ENCODE measurements at places on chromosomes 12 and 14.

DNA sequence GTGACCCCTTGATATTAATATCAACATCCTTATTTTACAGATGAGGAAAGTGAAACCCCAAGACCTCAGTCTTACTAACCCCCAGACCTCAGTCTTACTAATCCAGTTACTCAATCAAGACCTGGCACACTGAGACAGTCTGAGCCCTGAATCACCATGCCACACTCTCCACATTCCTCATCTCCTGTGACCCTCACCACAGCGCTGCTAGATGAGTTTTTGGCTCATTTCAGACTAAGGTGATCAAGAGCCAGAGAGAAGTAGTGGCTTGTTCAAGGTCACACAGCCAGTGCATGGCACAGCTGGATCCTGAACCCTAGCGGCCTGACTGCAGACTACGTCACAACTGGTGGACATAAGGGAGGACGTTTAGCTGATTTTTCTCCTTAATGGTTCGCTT lies 579.2 kb downstream of the BCL11B start:
- DNase-seq: no peak

DNA sequence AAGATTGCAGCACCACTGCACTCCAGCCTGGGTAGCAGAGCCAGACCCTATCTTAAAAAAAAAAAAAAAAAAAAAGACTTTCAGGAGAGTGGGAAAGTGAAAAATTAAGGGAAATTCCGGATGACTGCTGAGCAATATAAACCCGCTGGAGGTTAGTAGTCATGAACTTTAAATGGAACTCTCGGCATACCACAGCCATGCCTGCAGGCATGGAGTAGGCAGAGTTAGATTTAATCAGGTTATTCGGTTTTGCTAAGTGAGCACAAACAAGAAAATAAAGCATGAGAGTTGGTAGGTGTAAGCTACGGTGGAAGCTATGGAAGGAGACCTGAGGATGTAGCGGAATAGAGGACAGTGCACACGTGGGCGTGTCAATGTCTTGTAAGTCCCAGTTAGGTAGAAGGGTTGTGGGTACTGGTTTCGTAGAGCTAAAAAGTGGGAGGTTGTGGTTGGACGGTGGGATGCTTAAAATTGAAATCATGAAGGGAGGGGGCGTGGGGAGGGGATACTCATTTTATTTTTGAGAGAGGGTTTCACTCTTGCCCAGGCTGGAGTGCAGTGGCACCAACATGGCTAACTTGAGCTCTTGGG lies 11.8 kb upstream of the TUBA1C start:
- no peak for DNase-seq

- DNase-seq: no peak
Measured at GRCh38 chr12:104566244-104566993, 109.7 kb downstream of the CHST11 start.

DNA sequence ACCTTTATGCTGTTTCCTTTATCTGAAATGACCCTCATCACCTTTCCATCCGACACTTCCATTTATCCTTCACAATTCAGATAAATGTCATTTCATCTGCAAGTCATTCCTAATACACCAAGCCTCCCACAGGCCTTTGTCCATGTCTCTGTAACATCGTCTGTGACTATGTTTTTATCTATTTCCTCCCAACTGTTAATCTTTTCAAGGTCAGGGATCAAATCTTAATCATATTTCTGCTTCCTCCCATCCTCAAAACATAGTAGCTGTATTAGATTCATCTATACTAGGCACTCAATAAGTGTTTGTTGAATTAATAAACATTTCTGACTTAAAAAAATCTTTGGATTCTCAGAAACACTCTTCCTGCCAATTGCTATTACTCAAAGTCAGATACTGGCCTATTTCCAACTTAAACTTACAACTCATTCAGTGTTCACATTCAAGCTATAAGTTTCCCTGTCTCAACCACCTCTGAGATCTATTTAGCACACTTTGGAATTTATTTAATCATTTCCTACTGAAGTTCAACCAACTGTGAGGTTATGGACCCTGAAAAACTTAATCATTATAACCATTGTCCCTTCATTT lies 100.2 kb upstream of the ALX1 start:
- DNase-seq: peak; percentile 1

DNA sequence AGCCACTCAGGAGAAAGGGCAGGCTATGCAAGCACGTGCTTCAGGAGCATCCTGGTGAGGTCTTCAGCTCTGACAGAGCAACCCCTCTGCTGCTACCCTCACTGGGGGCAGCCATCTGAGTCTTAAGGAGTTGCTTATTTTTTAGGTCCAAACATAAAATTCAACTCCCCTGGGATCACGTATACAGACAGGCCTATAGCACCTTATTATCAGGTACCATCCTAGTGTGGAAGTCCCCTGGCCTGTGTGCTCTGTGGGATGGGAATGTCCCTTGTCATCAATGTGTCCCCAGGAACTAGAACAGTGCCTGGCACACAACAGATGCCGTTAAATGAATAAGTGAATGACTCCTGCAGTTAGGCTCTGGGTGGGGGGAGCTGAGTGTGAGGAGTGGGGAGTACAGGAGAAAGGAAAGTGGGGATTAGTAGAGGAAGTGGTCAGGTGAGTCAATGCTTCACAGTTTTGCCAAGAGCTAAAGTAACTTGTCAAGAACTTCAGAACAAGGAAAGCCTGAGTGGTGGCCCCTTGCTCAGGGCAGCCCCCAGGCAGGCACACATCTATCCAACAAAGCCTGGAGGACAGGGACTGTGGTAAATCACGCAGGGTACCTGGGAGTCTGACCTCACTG lies 33.5 kb downstream of the DAD1 start:
- DNase-seq: no peak

DNA sequence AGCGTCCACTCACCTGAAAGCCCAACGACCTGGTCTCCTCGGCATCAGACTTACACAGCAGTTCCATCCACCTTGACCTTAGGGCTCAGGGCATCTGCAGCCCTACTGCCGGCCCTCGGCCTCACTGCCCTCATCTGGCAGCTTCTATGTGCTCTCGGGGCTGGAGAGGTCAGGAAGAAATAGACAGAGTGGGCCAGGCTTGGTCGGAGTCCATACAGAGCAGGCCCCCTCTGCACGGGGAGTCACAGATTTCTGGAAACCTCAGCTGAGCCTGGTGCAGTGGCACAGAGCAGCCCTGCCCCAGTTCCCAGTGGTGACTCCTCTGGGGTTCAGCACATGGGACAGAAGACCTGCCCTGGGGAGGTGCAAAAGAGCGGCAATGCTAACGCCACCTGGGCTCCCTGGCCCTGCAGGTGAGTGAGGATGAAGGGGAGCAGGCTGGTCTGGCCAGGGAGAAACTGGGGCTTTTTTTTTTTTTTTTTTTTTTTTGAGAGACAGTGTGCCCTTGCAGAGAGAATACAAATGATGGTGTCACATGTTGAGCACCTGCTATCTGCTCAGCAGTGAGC lies 190.1 kb upstream of the PRMT8 start:
- DNase-seq: no peak

DNA sequence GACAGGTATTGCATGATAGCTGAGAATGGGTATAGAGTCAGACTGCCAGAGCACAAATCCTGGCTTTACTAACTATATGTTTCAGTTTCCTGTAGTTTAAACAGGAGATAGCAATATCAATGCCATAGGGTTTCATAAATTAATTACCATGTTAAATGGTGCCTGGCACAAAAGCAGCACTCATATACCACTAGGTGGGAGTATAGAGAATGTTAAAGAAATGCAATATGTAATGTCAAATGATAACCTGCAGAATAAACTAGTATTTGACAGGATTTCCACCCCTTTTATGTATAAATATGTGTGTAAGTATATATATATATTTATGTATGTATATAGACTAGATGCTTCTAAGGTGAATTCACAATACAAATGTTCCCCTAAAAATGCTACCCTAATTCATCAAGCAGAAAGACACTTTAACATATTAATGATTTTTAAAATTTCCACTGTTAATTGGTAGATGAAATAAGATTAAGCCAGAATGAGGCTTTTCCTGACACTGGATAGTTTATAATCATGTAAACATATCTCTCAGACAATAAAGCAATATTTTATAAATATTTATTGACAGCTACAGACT lies 8.6 kb downstream of the WDR89 start:
- DNase-seq: no peak

GRCh38 chr12:40336573-40337199 lies 111.9 kb downstream of the LRRK2 start:
- no peak for DNase-seq

DNA sequence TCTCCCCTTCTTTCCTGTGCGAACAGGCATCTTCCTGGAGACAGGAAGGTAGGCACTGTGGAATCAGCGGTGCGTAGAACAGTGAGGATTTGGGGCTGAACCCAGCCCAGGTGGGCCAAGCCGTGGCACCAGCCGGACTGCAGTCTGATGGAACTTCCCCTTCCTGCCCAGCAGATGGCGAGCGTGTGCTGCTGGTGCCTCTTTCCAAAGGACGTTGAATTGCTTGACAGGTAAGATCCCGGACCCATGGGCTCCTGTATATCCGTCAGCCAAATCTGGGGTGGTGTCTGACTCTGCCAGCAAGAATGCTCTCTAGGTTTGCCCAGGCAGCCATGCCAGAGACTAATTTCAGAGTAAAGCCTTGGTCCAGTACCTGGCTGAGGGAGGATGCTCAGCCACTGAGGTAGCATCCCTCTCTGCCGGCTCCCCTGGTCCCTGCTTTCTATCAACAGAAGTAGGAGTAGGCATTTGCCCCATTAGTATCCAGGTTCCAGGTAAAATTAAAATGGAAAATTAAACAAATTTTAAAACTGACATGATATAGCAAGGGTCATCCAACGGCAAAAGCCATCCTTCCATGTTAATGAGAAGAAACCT lies 21.1 kb upstream of the KCNA5 start:
- DNase-seq: no peak

GRCh38 chr14:103700753-103701490 lies 14.3 kb downstream of the XRCC3 start:
- DNase-seq: no peak

- no peak for DNase-seq
Measured at GRCh38 chr12:678747-679712, 15.8 kb upstream of the NINJ2 start.

DNA sequence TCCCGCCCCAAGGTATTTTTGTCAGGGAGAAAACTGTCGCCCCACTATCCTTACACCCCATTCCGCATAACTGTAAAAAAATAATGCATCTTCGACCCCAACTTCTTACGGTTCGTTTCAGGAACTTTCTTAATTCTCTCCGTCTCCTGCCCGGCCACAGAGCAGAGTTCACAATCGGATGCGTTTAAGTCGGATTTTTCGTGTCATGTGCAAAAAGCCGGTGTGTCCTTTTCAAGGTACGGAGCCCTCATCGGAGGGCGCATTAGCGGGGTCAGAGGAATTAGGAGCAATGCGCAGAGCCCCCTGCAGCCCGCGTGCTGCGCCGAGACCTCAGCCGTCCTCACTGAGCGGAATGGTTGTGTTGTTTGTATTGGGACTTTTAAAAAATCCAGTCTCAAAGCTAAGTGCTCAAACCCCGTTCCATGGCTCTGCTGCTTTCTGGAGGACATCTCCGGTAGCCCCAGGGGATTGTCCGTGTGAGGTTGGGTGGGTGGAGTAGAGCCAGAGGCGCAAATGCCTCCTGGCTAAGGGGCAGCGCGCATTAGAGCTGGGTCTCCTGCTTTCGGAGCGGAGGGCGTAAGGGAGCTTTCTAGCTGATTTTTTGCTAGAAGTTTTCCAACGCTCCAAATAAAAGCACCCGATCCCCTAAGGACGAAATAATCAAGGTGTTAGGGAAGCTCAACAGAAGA lies 3.9 kb upstream of the GSC start:
- DNase-seq: no peak

GRCh38 chr14:35534873-35535482 lies 1.0 kb downstream of the INSM2 start:
- peak; percentile 51 for DNase-seq

DNA sequence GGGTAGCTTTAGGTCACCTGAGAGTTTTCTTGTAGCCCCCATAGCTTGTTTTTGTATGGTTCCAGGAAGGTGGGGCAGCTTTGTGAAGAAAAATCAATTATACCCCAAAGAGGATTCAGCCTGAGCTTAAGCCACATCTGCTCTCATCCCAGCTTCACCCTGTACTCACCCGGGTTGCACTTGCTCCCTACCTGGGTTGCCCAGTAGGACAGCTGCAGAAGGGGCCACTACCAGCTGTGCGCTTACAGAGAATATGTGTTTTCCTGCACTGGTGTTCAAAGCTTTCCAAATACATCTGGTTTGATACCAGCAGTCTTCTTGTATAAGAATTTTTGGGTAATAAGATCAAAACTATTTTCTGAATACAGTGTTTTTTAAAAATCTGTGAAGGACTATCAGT lies 3.0 kb upstream of the SLC38A1 start:
- DNase-seq: no peak

DNA sequence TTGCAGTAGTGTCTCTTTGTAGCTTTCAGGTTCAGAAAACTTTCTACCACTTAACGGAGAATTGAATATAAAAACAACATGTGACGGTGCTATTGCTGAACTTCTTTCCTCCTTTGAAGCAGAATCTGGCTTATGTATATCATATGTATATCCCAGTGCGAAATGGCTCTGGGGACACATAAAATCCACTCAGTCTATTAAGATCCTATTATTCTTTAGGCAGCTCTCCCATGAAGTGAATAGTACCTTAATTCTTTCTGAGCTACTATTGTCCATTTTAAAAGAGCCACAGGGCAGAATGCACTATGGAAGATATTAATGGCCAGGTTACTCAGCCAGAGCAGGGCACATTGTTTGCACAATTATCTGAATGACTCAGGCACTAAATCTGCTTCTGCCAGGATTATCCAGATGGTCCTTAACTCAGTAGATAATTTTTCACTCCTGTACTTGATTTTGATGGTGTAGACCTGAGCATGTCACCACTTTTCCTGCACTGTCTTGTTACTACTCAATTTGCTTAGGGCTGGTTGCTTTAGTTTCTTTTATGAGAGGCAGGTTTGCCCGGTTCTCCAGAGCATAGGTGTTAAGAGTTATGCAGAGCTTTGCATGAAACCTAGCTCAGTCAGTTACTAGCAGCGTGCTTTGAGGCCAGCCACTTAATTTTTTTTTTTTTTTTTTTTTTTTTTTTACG lies 5.5 kb downstream of the CNTN1 start:
- no peak for DNase-seq

GRCh38 chr14:96574171-96574632 lies 72.0 kb downstream of the PAPOLA start:
- DNase-seq: no peak

GRCh38 chr12:113127791-113128199 lies 7.8 kb downstream of the RASAL1 start:
- no peak for DNase-seq

GRCh38 chr12:115245020-115245419 lies 561.0 kb upstream of the TBX3 start:
- DNase-seq: no peak

GRCh38 chr12:47207829-47208248 lies 128.1 kb upstream of the AMIGO2 start:
- no peak for DNase-seq

GRCh38 chr12:44709166-44709565 lies 166.9 kb downstream of the NELL2 start:
- DNase-seq: peak; percentile 60

- DNase-seq: no peak
Measured at GRCh38 chr14:20440882-20441281, 4.9 kb upstream of the KLHL33 start.

DNA sequence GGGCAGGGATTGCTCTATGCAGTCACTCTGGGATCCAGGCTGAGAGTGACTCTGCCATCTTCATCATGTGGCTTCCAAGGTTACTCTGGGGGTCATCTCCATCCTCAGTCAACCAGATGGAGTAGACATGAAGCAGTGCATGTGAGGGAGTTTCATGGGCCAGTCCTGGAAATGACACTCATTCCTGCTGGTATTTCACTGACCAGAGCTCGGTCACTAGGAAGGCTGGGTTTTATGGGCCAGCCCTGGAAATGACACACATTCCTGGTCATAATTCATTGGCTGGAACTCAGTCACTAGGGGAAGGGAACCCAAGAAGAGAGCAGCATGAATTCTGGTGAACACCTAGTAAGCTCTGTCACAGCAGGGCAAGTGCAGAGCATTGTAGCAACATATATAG lies 144.7 kb downstream of the SMOC1 start:
- DNase-seq: no peak
